Thoracic aorta (tissue), 2 donors: ENCODE measurements at places on chromosomes 4 and X. TPM values are rescaled to one million over a fixed set of nuclear protein-coding genes. Genes with fewer than 3 reads are reported as not detected.

DNA sequence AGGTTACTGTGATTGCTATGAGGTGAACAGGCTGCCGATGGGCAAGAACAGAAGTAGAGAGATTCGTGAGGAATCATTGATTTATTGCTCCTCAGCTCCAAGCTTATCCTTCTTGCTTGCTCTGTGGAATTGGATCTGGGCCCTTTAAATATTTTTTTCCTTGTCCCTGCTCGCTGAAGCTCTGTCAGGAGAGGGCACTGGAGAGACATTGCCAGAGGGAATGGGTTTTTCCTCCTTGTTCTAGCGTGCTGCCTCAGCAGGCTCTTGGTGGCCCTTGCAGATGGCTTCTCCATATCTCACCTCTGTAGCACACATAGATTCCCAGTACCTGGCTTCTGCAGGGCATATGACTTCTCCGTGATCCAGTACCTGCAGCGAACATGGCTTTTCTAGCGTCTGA lies 67.4 kb downstream of the CNGA2 start:
- no peaks in the 10 kb centered on the region for H3K4me1 ChIP-seq
- no peak overlapping the region for H3K27ac ChIP-seq
- no peak for DNase-seq
- no peak overlapping the region for H3K4me3 ChIP-seq

DNA sequence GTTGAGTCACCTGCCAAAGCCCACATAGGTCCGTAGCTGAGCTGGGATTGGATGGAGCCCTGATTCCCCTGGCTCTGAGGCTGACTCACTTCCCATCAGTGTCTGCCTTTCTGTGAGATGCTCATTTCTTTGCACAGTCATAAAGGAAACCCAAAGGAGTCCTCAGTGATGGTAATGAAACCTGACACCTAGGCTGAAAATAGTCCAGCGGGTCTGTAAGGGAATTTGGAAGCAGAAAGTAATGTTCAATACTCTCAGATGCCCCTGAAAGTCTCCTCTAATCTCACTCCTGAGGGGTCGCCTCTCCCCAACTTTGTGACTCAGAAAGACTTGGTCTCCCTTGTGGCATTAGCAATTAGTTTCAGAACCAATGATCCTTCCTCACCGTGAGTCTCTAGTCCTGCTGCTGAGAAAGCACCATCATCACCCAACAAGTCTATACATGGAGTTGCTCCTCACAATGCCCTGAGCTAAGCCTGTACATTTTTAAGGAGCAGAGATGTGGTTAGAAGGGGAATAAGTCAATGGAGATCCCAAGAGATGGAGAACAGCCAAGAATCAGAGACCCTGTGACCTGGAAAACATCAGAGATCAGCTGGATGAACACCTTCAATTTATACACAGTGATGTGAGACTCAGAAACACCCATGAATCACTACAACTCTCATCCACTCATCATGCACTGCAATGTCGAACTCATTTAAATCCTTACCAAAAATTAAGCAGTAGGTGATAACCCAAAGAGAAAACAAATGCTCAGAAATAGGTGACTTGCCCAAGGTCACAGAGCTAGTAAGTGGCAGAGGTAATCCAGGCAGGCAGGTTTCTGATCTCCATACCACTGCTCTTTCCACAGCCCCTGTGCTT lies 219.0 kb upstream of the CPEB2 start:
- no peaks in the 10 kb centered on the region for H3K36me3 ChIP-seq
- H3K4me3 ChIP-seq, result no peak overlapping the region
- H3K4me1 ChIP-seq, result no peaks in the 10 kb centered on the region
- H3K27me3 ChIP-seq, result no peaks in the 10 kb centered on the region
- no peak overlapping the region for H3K27ac ChIP-seq
- no peak for DNase-seq

DNA sequence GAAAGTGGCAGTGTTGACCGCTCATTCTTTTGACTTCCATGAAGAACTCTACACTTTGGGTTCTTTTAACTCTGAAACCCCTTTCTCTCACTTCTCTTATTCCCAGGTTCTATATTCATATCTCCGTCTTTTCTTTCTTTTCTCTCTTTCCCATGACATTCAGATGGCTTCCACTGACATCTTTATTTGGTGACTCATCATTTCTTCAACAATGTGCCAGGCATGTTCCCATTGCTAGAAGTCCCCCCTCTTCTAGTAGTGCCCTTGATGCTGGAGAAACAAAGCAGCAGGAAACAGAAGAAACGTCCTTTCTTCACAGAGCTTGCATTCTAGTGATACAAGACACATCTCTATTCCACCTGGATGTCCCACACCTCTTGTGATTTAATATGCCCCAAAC lies 33.3 kb downstream of the PKD2 start:
- H3K36me3 ChIP-seq, result peaks cover 86% of the 10 kb centered on the region
- H3K27me3 ChIP-seq, result no peaks in the 10 kb centered on the region
- H3K4me1 ChIP-seq, result peaks cover 42% of the 10 kb centered on the region
- DNase-seq, result no peak
- H3K27ac ChIP-seq, result peak overlapping the region; percentile 15

DNA sequence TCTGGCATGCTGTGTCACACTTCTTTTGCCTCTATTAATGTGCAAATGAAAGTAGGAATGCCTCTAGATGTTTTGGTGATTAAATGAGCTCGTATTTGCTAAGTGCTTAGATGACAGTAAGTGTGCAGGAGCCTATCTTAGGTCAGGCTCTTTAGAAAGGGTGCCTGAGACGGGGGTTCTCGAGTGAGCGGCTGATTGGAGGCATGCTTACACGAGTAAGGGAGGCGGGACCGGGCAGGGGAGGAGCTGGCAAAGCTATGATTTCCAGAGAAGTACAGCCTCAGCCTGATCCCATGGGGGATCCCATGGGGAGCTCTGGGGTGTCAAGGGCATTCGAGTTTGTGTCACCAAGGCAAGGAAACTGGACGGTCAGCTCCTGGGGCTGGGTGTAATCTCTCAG lies 44.8 kb downstream of the CLDN34 start:
- H3K27me3 ChIP-seq, result no peaks in the 10 kb centered on the region
- no peak overlapping the region for H3K4me3 ChIP-seq
- no peaks in the 10 kb centered on the region for H3K4me1 ChIP-seq
- H3K27ac ChIP-seq, result no peak overlapping the region
- no peaks in the 10 kb centered on the region for H3K36me3 ChIP-seq

The DSPP gene
- not detected for total RNA-seq

- DNase-seq, result no peak
- H3K36me3 ChIP-seq, result no peaks in the 10 kb centered on the region
- no peaks in the 10 kb centered on the region for H3K4me1 ChIP-seq
- no peaks in the 10 kb centered on the region for H3K27me3 ChIP-seq
Observed at GRCh38 chr4:13368217-13368616, 115.9 kb downstream of the RAB28 start.

GRCh38 chr4:150004481-150004880 lies 73.8 kb upstream of the DCLK2 start:
- H3K27ac ChIP-seq, result peak overlapping the region; percentile 58
- DNase-seq, result no peak
- no peak overlapping the region for H3K4me3 ChIP-seq
- peaks cover 33% of the 10 kb centered on the region for H3K4me1 ChIP-seq
- H3K27me3 ChIP-seq, result no peaks in the 10 kb centered on the region

DNA sequence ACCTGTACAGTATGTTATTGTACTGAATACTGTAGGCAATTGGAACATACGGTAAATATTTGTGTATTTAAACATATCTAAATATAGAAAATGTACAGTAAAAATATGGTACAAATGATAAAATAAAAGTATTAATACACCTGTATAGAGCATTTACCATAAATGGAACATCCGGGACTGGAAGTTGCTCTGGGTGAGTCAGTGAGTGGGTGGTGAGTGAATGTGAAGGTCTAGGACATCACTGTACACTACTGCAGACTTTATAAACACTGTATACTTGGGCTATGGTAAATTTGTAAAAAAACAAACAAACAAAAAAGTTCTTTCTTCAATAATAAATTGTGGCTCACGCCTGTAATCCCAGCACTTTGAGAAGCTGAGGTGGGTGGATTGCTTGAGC lies 52.4 kb upstream of the FHL1 start:
- no peaks in the 10 kb centered on the region for H3K27me3 ChIP-seq
- no peak overlapping the region for H3K27ac ChIP-seq
- H3K4me3 ChIP-seq, result no peak overlapping the region
- H3K4me1 ChIP-seq, result no peaks in the 10 kb centered on the region
- DNase-seq, result no peak

The PGAM4 gene
- not detected for total RNA-seq

GRCh38 chrX:18543738-18544137 lies 118.3 kb downstream of the CDKL5 start:
- H3K4me3 ChIP-seq, result no peak overlapping the region
- DNase-seq, result no peak
- H3K4me1 ChIP-seq, result no peaks in the 10 kb centered on the region
- H3K36me3 ChIP-seq, result no peaks in the 10 kb centered on the region

- H3K27ac ChIP-seq, result no peak overlapping the region
- H3K27me3 ChIP-seq, result no peaks in the 10 kb centered on the region
- no peaks in the 10 kb centered on the region for H3K36me3 ChIP-seq
- no peak for DNase-seq
- H3K4me3 ChIP-seq, result peak overlapping the region; percentile 97
Observed at GRCh38 chr4:972651-973424, 531 bp downstream of the DGKQ start.

The SYTL4 gene
- 13.1 TPM for total RNA-seq

The SH3D19 gene
- total RNA-seq, result 94.8 TPM

GRCh38 chrX:150456466-150456865 lies 93.3 kb downstream of the MAMLD1 start:
- H3K36me3 ChIP-seq, result no peaks in the 10 kb centered on the region
- no peak overlapping the region for H3K4me3 ChIP-seq
- H3K27me3 ChIP-seq, result no peaks in the 10 kb centered on the region
- no peak for DNase-seq
- no peaks in the 10 kb centered on the region for H3K4me1 ChIP-seq
- no peak overlapping the region for H3K27ac ChIP-seq

DNA sequence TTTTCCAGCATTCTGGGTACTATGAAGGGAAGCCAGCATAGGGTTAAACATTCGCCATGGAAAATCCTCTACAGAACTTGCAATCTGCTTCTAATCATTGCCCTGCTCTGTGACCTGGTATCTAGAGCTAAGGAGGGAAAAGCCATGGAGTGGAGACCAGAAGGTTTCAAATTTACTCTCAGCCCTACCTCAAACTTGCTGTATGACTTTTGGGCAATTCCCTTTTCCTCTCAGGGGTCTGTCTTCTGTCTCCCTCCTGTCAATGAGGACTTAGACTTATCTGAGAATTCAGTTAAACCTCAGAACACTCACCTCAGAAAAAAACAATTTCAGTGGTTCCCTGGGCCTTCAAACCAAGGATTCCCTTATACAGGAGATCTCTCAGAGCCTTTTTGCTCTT lies 29.1 kb downstream of the ARHGEF9 start:
- H3K36me3 ChIP-seq, result no peaks in the 10 kb centered on the region
- H3K27ac ChIP-seq, result peak overlapping the region; percentile 92
- peak overlapping the region; percentile 88 for H3K4me3 ChIP-seq
- no peaks in the 10 kb centered on the region for H3K4me1 ChIP-seq
- no peak for DNase-seq

GRCh38 chr4:81465406-81466340 lies 6.0 kb downstream of the RASGEF1B start:
- H3K36me3 ChIP-seq, result no peaks in the 10 kb centered on the region
- H3K4me3 ChIP-seq, result no peak overlapping the region
- DNase-seq, result no peak

The NKX1-1 gene
- not detected for total RNA-seq

DNA sequence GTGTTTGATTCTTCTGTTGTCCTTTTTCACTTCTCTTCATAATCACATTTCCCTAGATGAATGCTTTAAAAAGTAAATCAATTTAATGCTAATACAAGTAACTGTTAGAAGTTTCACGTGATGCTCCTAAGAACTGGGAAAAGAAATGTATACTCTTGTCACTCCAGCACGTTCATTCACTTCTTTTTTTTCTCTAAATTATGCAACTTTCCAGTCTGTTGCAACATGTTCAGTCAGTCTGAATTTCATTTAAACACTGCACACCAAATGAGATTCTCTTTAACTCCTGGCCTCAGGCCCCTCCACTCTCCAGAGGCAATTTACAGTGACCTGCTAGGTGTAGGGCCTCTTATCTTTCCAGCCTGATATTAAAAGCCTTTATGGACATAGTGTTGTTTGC lies 321.9 kb downstream of the HS3ST1 start:
- H3K4me1 ChIP-seq, result no peaks in the 10 kb centered on the region
- no peaks in the 10 kb centered on the region for H3K36me3 ChIP-seq
- H3K4me3 ChIP-seq, result no peak overlapping the region

DNA sequence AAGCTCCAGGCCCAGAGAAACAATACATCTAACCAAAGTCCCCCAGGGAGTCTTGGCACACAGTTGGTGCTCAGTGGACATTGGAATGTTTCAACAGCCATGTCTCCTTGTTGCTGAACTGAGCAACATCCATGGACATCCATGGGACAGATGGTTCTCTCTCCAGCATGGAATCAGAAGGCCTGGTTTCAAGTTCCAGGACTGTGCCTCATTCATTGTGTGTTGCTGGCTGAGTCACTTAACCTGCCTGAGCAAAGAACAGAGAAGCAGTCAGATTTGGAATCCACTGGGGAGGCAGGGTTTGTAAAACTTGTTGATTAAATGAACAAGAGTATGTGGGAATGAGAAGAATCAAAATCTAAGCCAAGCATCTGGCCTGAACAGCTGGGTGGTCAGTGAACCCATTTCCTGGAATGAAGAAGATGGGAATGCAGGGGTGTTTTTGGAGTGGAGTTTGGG lies 147.9 kb downstream of the CHIC2 start:
- no peak overlapping the region for H3K27ac ChIP-seq
- H3K4me3 ChIP-seq, result no peak overlapping the region
- no peak for DNase-seq
- no peaks in the 10 kb centered on the region for H3K4me1 ChIP-seq

- H3K4me1 ChIP-seq, result no peaks in the 10 kb centered on the region
- H3K27me3 ChIP-seq, result no peaks in the 10 kb centered on the region
- H3K27ac ChIP-seq, result no peak overlapping the region
Observed at GRCh38 chrX:53587795-53588420, 98.6 kb downstream of the HUWE1 start.
